ENCODE measurements at places on chromosomes 3 and 15.

GRCh38 chr15:43826029-43826507 lies 734 bp upstream of the WDR76 start:
- no peak for DNase-seq

- no peak for DNase-seq
These were observed 33.0 kb upstream of the DENND4A start for GRCh38 chr15:65824941-65825544.

- DNase-seq, result peak; percentile 41
These were observed 22.4 kb downstream of the CXCR6 start for GRCh38 chr3:45965653-45966052.

- no peak for DNase-seq
These were observed 2.5 kb upstream of the FANCD2 start for GRCh38 chr3:10023587-10024310.

DNA sequence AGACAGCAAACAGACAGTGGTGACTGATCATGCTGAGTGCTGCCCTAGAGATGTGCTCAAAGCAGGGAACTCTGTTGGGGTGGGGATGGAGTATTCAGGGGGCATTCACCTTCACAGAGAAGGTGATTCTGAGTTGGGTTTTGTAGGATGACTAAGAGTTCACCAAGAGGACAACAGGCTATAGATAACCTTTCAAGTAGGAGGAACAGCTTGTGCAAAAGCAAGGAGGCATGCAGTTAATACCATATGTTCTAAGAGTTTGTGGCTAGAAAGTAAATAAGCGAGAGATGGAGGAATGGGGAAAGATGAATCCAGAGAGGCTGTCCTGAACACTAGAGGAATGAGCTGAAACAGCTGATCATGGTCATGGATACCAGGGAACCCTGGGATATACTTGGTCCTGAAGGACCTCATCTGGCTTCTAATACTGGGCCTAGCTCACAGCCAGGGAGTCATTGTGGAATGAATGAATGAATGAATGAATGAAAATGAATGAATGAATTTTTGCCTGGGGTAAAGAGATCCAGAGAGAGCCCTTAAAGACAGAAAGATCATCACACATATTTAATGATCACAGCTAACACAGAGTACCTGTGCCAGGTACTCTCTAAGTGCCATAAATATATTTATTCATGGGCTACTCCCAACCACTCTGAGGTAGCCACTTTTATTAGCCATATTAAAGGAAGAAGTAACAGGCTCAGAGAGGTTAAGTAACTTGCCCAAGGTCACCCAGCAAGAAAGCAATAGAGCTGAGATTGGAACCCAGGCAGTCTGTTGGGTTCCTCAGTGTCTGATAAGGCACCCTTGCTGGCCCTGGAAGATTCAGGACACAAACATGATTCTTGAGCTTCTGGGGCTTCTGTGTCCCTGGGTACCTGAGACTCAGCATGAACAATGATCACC lies 22.0 kb downstream of the SMAD6 start:
- no peak for DNase-seq

DNA sequence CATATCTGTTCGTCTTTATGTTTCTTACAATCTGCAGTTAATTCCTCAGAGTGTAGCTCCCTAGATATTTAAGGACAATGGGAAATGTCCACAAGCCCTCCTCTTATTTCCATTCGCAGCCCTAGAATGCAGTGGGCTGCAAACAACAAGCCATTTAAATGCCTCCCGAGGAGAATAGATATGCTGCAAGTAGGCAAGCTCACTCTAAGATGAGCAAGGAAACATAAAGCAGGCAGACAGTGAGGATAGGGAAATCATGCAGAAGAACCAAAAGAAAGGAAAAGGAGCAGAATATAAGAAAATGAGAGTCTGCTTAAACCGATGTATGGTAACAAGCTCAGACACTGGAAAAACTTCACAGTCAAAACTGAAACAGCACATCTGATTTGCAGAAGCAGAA lies 561.9 kb downstream of the GBE1 start:
- DNase-seq, result no peak

- no peak for DNase-seq
These were observed 88.9 kb downstream of the TLE3 start for GRCh38 chr15:70008697-70009290.

- no peak for DNase-seq
These were observed 80.6 kb downstream of the NCEH1 start for GRCh38 chr3:172630316-172630715.

DNA sequence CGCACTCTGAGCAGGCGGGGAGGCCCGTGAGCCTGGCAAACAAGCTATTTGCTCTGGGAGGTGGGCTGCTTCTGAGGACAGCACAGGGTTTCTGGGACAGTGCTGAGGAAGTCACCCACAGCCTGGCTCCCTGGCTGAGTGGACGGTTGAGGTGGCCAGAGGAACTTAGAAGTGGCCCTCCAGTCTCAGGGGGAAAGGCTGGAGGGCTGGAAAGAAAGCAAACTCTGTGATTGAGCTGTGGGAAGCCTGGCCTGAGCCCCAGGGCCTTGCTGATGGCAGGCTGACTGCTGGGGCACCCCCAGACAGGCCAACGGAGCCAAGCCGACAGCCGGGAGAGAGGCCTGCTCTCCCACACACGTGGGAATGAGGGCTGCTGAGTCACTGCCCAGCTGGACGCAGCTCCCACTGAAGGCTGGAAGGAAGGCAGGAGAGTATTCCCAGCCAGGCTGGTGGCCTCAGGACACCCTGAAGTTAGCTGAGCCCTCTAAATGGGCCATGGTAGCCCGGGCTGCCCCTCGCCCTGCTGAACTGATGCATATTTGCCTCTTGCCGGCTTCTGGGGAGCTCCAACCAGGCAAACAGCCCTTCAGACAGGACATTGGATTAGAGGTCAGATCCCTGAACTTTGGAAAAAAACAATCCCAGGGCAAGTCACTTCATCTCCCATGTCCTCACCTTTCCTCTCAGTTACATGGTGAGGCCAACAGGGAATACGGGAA lies 98.0 kb upstream of the TLE3 start:
- no peak for DNase-seq

GRCh38 chr15:90159213-90159612 lies 41.9 kb upstream of the SEMA4B start:
- no peak for DNase-seq

- peak; percentile 53 for DNase-seq
These were observed 3.9 kb upstream of the ACTL6A start for GRCh38 chr3:179558742-179559364.

GRCh38 chr3:186921578-186921977 lies 8.7 kb upstream of the ST6GAL1 start:
- no peak for DNase-seq

GRCh38 chr3:40876496-40876895 lies 322.8 kb upstream of the CTNNB1 start:
- DNase-seq, result no peak

DNA sequence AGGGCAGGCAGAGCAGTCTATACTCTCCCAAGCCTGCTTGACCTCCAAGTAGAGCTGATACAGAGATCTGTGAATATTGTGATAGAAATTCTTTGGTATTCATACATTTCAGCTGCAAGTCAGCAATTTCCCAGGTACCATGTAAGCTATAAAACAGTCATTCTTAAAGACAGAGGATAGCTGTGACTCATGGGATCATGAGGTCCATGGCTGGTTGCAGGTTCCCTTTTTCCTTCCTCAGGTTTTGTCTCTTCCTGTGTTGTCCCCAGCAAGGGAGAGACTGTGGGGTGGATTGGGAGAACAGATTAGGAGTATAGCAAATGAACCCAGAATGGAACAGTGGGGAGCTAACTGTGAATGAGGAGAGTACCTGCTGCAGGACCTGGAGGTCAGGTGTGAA lies 5.4 kb upstream of the P4HTM start:
- DNase-seq, result no peak

GRCh38 chr3:186458306-186459107 lies 85.7 kb downstream of the CRYGS start:
- no peak for DNase-seq

DNA sequence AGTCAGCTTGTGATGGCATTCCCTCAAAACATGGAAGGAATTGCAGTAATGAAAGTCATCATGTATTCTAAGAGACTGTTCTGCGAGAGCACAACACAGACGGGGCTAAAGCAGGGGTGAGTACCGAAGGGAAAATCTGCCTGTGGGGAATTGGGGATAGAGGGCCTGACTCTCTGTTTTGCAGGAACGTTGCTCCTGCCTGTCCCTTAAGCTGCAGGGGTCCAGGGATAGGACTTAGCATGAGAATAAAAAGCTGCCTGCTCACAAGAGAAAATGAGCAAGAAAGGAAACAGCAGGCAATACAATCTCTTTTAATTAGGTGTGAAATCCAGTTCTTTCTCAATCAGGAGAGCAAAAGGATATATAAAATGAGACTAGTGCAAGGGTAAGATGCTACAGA lies 62.2 kb downstream of the TIGIT start:
- DNase-seq, result no peak

DNA sequence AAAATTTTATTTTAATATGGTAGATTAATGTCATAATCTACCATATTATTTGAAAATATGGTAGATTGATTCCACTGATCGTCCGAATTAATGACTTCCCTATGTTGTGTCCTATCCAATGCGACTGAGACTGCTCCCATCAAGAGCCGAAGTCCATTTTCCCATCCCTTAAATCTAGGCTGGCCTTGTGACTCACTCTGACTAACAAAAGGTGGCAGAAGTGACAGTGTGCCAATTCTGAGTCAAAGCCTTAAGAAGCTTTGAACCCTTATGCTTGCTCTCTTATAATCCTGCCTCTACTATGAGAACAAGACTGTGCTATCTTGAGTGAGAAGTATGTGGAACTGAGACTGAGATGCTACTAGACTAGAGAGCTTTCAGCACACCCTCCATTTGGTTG lies 387.2 kb downstream of the ROBO1 start:
- DNase-seq, result no peak

- no peak for DNase-seq
These were observed 2.2 kb upstream of the KY start for GRCh38 chr3:134652886-134653630.

- no peak for DNase-seq
These were observed 525 bp downstream of the MYH15 start for GRCh38 chr3:108509871-108510270.

- no peak for DNase-seq
These were observed 47.0 kb downstream of the MTHFS start for GRCh38 chr15:79849789-79850188.

- DNase-seq, result no peak
These were observed 98.0 kb downstream of the CHL1 start for GRCh38 chr3:294581-294980.

- DNase-seq, result no peak
These were observed 93.1 kb upstream of the KBTBD8 start for GRCh38 chr3:66904831-66905493.

GRCh38 chr15:69061414-69061842 lies 46.9 kb downstream of the NOX5 start:
- DNase-seq, result no peak

GRCh38 chr3:127170814-127171213 lies 22.1 kb upstream of the PRR23E start:
- no peak for DNase-seq

DNA sequence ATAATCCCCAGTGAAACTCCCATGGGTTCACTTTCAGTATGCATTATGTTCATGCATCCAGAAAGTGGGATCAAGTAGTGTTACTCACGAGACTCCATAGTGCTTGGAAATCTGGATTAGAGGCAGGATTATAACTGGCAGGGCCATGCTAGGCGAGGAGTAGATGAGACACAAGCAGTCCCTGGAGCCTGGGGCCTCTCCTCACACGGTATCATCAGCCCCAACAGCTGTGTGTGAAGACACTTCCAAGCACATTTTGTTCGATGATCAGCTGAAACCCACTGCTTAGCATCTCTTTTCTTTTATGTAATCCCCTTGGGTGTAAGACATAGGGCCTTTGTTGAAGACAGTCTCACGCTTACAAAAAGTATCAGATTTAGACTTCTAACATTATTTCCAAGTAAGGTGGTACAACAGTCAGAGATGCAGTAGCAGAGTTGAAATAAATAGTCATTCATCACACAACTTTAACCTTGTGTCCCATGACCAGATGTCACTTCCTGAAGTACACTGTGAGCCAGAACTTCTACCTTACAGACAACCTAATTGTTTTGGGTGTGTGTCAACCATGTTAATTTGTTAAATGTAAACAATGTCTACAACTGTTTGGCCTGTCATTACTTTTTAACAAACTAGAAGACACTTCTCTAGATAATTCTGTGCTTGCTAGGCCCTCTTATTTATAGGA lies 116.9 kb downstream of the GADL1 start:
- DNase-seq, result no peak

GRCh38 chr15:67812241-67812644 lies 13.1 kb upstream of the SKOR1 start:
- DNase-seq, result no peak

DNA sequence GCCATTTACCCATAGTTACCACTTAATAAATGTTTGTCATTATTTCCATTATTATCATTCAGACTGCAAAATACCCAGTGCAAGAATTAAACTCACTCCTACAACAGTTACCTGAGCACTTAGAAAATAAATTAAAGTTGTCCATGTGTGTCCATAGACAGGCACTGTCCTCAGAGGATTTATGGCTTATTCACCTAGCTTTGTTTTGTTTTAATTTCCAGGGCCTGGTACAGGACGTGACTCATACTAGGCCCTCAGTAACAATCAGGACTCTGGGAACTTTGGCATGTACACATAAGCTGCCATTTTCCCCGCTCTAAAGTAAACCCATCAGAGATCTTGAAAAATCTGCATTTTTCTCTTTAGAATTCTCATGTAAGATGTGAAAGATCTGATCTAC lies 458.5 kb upstream of the ARRDC4 start:
- no peak for DNase-seq

GRCh38 chr15:95448531-95449229 lies 881.8 kb upstream of the NR2F2 start:
- DNase-seq, result no peak

DNA sequence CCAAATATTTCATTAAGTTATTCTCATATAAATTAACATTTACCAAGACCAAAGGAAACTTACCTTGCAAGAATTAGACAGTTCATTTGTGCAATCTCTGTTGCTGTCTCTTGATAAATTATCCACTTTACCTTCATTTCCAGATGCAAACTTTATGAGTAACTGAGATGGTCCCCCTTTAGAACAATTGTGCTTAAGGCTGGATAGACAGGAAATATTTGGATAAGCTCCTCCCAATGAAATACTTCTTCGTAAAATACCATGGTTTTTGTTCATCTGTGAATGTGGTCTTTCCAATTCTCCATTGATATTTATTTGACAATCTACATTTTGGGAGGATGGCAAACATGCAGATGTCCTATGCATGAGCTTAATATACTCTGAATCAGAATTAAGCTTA lies 78.2 kb downstream of the NEDD4 start:
- no peak for DNase-seq

DNA sequence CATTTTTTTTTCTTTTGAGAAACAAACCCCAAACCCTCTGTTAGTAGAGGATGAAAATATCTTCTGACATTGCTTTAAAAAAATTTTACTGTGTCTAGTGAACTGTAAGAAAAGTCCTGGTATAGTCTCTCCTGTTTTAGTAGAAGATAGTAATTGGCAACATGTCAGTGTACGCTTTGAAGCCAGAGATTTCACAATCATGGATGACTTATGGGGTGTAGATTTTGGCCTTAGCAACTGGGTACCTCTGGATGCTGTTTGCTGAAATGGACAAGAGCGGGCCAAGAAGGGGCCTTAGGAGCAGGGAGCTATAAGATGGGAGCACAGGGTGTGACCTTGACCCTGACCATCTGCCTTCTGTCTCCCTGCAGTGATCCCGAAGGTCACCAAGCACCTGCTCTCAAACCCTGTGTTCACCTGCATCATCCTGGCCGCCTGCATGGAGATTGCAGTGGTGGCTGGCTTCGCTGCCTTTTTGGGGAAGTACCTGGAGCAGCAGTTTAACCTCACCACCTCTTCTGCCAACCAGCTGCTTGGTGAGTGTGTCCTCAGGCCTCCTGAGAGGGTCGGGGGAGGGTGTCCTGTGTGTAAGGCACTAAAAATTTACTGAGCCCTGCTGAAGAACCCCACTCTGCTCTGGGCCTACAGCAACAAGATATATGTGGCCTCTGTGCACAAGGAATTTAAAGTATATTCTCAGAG lies 266.7 kb downstream of the SLCO3A1 start:
- DNase-seq, result no peak

Data from activated naive CD8-positive, alpha-beta T cell treated with anti-CD3 and anti-CD28 coated beads, Interleukin-2, amount 10 ng/mL, durations not matched to agents 7 days and 5 days (primary cell).